Right lung (tissue), 10 donors: ENCODE measurements at places on chromosomes 1 and 21. TPM values are rescaled to one million over a fixed set of nuclear protein-coding genes. Genes with fewer than 3 reads are reported as not detected.

The ADAMTS1 gene
- polyA plus RNA-seq, result 143 TPM

The PTPRC gene
- polyA plus RNA-seq, result 9.5 TPM

The WDR26 gene
- 101 TPM for polyA plus RNA-seq

DNA sequence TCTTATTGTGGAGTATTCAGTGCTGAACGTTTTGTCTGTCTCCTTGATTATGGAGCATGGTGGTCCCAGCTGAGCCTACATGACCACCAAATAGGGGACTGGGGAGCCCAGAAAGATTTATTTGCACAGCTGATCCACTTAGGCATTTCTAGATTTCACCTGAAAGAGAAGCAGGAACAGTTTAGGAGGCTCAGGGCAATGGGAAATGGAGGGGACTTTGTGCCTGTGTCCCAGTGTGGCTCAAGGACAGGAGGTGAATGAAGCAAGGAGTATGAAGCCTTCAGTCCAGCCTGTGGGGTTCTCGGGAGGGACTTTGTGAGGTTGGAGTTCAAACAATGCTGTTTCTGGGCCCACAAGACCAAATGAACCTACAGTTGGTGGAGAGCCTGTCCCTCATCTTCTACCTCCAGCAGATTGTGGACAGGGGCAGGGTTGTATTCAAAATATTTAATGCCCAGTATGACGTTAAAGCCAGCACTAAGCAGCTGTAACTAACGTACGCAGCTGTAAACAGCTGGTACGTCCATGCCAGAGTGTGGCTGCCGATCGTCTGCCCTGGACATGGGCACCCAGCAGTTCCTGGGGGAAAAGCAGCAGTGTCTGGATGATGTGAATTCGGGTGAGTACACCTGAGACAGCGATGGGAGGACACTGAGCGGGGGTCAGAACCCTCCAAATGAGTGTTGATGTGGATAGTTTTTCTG, 164.9 kb upstream of the RAB4A start:
- no peak for DNase-seq

DNA sequence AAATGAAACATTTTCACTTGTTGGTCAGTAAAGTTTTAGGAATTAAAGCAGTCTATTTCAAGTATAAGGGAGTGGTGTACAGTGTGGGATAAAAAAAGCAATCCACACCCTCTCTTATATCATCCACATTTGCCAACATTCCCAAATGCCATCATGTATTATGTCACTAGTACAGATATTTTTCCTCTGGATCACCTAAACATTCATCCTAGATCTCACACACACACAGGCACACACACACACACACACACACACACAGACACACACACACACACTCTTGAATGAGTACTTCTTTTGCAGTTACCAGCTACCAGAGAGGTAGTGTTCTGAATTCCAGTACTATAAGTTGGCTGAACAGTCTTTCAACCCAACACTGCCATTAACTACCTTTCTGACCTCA, 1369.1 kb upstream of the ADGRL4 start:
- no peak for DNase-seq

- DNase-seq, result no peak
Observed at GRCh38 chr1:183100361-183100974, 77.2 kb downstream of the LAMC1 start.

GRCh38 chr1:64744492-64745180, at the start of gene RAVER2:
TSS of gene RAVER2 (plus strand) at chr1:64745075. CDS start at chr1:64745173, 98 bp downstream.
- peak; percentile 81 for DNase-seq

- DNase-seq, result no peak
Observed at GRCh38 chr1:93995837-93996536, 86.8 kb upstream of the GCLM start.

DNA sequence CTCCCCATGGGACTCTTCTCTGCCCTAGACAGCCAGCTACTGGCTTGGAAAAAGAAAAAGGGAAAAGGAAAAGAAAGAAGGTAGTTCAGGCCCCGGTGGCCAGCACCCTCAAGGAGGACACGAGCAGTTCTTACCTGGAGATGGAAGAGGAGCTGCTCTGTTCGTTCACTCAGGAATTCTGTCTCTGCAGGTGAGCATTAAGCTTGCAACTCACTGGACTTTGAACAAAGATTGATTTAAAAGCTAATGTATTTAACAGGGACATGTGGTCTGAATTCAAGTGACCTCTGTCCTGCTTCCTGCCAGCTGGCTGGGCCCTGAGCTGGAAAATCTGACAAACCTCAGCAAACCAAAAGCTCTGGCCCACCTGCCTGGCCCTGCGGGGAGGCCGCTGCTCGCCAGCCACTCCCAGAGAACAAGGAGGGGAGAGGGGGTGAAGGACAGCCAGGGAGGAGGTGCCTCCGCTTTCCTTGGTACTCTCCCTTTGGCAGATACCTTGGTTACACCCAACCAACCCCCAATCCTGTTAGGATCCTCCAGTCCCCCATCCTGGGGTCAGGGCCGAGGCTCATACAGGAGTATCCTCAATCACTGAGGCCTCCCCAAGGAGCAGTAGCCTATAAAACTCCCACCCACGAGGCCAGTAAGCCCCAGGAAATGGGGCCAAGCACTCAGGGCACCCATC, at the start of gene PDZK1:
Gene PDZK1 (minus strand): TSS at position 186 of the 685 bp plus-strand sequence. CDS start 19,347 bp downstream, outside the sequence.
- no peak for DNase-seq

GRCh38 chr1:43446388-43446740, 7.4 kb downstream of the HYI start:
- no peak for DNase-seq

DNA sequence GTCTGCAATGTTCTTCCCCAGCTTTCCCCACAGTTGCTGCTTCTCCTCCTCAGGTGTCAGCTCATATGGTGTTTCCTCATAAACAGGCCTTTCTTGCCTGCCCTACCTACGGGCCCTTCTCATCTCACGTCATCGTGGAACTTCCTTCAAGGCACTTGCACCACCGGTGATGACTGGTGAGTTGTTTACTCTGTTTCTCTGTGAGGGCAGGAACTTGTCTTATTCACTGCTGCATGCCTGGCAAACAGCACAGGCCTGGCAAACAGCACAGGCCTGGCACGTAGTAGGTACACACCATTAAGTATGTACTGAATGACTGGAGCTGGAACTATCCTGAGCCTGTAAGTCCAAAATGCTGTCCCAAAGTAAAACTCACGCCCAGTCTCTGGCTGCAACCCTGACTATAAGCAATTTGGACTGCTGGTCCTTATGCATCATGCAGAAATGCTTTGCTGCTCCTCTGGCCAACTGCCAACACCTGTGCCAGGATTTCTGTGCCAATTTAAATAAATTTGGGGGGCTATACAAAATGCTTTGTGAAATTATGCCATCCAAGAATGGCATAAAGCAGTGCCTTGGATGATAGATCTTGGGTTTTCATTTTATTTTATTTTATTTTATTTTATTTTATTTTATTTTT, 25.7 kb downstream of the STK40 start:
- no peak for DNase-seq

- no peak for DNase-seq
Observed at GRCh38 chr1:114832057-114832456, 22.6 kb upstream of the SYCP1 start.

DNA sequence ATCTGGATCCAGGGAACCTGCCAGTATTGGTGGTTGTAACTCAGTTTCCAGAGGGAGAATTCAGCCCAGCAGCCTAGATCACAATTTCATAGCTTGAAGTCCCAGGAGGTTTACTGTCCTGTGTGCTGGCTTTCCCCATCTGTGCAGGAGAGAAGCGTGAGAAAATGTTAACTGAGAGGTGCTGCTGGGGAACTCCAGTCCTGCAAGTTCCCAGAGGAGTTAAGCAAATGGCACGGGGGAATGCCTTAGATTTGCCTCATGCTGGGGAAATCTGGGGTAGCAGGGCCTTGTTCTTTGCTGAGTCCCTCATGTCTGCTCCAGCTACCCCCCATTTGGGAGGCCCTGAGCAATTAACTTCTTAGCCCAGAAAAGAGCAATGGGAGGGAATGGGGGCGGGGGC, 25.1 kb upstream of the SLAMF6 start:
- no peak for DNase-seq

GRCh38 chr21:31198575-31198974, 145.5 kb downstream of the TIAM1 start:
- no peak for DNase-seq

DNA sequence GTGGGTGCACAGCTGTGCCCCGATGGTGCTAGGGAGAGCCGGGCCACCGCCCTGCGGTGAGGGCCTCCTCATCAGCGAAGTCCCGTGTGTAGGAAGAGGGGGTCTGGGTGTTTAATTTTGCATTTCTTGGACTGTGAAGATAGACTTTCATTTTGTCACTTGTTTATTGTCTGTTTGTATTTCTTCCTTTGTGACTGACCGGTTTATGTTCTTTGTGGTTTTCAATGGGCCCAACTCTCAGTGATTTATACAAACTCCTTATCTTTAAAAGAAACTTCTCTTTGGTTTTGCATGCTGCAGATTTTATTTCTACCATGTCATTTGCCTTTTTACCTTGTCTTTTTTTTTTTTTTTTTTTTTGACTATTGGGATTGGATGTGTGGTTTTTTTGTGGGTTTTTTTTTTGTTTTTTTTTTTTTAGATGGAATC, 65.1 kb downstream of the COL18A1 start:
- no peak for DNase-seq

DNA sequence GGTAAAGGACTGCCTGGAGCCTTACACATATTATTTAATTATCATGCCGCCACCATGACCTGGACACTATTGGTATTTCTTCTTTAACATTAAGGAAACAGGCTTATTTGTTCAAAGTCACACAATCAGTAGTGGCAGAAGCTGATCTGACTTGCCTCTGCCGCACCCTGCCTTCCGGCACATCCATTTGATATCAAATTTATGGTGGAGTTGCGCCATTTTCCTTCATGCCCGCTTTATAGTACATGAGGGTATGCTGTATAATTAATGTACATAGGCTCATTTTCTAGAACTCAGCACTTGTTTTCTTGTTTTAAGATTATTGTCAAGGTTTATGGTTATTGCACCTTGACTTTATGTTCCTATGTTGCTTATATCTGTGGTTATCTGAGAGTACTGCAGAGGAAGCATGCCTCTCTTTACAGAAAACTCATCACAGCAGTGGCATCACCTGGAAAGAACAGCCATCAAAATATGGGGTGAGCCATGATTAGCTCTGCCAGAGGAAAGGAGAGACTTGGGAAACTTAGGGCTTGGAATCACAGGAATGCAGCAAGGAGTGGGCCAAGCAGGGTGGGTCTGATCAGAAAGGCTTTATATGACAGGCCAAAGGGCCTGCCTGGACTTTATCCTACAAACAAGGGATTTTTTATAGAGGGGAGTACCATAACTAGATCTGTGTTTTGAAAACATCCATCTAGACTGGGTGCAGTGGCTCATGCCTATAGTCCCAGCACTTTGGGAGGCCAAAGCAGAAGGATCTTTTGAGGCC, 72.2 kb upstream of the GJB5 start:
- DNase-seq, result no peak

DNA sequence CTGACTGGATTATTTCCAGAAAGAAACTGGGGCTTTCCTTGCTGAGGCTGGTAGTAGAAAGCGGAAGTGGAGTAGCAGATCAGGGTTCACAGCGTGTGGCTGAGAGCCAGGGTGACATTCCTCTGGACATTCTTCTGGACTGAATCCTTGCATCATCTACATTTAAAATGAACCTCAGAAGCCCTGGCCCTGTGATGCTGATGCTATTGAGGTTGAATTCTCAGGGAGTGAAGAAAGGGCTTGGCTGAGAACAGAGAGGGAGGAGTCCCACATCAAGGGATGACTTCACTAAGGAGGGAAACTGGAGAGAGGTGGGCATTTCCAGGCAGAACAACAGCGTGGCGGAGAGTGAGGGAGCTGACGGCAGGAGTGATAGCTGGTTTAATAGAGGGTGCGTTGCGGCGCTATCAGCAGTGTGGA, 102.3 kb upstream of the LMO4 start:
- peak; percentile 81 for DNase-seq

GRCh38 chr1:244346972-244347618, 104.6 kb downstream of the ADSS2 start:
- no peak for DNase-seq

DNA sequence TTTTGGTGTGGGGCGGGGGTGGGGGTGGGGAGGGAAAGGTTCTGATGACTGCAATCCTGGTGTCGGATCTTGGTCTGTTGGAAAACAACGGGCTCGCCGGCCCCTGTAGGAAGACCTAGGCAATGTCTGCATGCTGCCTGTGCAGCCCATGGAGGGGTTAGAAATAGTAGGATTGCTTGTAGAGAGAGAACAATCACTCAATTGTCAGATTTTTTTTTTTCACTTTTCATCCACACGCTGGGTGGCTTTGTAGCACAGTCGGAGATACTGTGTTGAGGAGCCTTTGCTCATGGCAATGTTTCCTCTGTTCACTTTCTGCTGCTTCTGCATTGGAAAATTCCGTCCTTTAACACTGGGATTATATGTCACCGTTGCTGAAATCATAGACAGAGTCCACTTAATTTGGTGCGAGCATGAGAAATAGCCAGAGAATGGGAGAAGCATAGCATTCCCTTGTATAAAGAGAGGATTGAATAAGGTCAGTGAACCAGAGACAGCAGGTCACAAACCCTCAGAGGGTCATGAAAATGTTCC, 107.5 kb downstream of the MRPS6 start:
- DNase-seq, result no peak
